ENCODE measurements at places on chromosomes 7 and 10.

DNA sequence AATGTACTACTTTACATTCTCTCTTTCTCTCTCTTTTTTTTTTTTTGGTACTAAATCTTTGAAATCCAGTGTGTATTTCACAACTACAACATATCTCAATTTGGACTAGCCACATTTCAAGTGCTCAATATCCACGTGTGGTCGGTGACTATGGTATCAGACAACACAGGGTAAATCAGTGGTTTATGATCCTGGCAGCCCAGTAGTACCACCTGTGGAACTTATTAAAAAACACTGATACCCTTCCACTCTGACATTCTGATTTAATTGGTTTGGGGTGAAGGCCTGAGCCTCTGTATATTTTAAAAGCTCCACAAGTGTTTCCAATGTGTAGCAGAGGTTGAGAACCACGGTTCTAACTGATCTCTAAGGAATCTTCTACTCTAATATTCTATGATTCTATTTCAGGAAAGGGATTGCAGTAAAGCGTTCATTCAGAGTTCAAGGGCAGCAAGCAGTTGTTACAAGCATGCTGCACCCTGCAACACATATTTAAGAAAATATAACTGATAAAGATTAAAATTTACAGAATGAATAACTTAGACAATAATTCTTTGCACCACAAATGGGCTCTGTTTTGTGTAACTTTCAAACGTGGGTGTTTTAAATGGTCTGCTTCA lies 5.1 kb downstream of the CREB5 start:
- DNase-seq, result no peak

GRCh38 chr10:69492746-69493462 lies 41.6 kb downstream of the TSPAN15 start:
- no peak for DNase-seq

- no peak for DNase-seq
Observed at GRCh38 chr7:24075426-24075810, 208.6 kb upstream of the NPY start.

DNA sequence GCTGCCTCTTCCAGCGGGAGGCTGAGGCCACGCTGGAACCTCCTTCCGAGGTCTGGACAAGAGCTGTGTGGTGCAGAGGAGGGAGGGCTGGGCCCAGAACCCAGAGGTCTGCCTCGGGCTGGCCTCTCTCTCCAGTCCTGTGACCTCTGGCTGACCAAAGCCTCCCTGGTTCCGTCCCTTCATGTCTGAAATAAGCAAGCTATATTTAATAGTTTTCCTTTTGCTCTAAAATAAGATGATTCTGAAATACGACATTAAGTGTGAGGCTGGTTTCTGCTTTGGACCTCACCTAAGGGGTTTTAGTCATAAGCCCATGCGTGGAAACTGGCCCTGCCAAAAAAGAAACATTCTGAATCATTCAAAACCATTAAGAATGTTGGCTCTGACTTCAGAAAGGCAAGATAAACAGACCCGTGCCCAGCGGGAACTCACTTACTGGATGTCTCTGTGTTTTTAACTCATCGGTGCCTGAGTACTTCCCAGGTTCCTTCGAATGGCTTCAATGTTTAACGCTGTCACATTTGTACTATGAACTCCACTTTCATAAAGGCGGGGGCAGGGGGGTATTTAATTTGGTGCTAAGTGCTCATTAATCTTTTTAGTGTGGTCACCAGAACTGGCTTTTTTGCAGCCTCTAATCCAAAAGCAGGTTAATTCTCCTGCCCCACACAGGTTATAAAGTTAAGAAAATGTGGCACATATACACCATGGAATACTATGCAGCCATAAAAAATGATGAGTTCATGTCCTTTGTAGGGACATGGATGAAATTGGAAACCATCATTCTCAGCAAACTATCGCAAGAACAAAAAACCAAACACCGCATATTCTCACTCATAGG lies 157.5 kb upstream of the KLF14 start:
- DNase-seq, result no peak

GRCh38 chr10:80598084-80598798 lies 60.5 kb downstream of the SH2D4B start:
- no peak for DNase-seq

DNA sequence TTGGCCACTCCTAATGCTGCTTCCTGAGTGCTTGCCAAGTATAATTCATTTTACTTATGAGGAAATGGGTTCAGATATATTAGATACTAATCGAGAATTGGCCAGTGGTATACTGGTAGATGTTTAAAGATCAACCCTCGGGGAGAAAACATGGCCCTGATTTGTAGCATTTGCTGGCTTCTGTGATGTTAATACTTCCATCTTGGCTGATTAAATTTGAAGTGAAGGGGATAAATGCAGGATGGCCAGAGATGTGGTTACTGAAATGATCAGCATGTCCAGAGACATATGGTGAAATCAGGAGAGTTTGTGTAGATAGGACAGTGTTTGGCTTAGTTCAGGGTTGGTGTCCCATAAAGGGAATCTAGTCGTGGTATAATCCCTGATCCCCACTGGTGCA lies 11.2 kb downstream of the UBE2D4 start:
- DNase-seq, result no peak

DNA sequence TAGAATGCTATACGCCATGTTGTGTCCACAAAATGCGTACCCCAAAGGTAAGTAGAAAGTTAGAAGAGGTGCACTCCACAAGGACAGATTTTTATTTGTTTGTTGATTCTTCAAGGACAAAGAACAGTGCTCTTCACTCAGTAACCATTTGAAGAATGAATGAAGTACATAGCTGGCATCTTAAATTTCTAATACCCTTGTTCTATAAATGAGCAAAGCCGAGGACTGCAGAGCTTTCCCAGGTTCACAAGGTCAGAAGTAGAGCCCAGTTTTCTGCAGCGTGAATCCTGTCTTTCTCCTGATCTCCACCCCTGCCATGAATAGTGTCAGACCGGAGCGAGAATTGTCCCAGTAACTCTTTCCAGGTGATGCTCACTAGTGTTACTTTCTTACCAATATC lies 9.5 kb downstream of the HECW1 start:
- DNase-seq, result no peak

- DNase-seq, result no peak
Observed at GRCh38 chr10:70578371-70578947, 24.1 kb downstream of the PRF1 start.

- no peak for DNase-seq
Observed at GRCh38 chr7:155980841-155981240, 168.6 kb upstream of the SHH start.

DNA sequence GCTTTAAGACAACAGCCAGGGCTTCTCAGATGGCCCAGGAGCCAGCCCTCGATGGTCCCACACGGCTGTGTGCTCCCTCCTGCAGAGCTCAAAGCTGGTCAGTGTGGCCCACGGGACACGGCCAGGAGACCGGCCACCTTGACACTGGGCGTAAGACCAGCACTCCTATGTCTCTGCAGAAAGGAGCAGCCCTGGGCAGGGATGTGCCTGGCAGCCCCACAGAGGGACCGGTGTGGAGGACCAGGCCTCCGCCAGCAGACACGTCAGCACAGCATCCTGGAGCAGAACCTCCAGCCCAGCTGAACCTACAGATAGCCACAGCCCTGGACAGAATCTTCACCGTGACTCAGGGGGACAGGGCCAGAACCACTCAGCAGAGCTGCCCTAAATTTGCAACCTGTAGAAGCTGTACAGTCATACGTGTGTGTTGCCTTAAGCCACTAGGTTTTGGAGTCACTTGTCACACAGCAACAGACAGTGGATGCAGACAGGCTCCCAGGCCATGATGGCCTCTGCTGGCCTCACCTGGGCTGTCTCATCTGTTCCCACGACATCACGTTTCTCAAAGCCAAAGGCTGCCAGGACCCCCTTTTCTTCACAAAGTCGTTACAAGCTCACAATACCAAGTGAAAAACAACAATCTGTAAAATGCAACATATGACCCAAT lies 132.4 kb downstream of the DIP2C start:
- DNase-seq, result no peak

- DNase-seq, result no peak
Observed at GRCh38 chr7:45278763-45279398, 121.3 kb downstream of the RAMP3 start.

GRCh38 chr7:101173752-101174244 lies 6.3 kb downstream of the NAT16 start:
- DNase-seq, result no peak

DNA sequence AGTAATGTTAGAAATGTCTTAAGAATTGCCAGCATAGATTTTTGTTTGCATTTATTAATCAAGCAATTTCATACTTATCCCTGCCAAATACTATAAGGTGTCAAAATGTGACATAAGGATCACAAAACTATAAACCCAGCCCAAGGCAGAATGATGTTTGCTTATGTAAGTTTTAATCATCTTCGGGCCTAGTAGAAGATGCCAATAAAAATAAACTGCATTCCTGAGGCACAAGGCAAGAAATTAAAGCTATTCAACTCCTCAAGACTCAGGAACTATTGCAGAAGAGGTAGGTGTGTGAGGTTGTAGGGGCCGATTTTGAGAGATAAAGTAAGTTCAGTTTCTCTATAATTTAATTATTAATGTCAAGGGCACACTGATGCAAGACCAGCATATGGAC lies 189.4 kb upstream of the AHR start:
- no peak for DNase-seq

DNA sequence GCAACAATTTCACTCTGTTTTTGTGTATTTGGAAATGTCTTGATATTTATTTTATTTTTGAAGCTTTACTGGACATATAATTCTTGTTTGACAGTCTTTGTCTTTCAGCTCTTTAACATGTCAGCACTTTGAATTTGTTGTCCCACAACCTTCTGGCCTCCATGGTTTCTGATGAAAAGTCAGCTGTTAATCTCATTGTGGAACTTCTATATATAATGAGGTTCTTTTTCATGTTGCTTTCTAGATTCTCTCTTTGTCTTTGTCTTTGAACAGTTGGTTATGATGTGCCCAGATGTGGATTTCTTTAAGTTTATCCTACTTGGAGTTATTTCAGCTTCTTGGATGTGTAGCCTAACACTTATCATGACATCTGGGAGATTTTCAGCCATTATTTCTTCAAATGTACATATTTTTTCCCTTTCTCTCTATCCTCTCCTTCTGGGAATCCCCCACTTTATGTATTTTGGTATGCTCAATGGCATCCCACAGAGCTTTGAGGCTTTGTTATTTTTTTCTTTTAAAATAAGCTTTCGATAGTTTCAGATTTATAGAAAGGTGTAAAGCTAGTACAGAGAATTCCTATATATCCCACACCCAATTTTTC lies 9.5 kb upstream of the LMTK2 start:
- no peak for DNase-seq

DNA sequence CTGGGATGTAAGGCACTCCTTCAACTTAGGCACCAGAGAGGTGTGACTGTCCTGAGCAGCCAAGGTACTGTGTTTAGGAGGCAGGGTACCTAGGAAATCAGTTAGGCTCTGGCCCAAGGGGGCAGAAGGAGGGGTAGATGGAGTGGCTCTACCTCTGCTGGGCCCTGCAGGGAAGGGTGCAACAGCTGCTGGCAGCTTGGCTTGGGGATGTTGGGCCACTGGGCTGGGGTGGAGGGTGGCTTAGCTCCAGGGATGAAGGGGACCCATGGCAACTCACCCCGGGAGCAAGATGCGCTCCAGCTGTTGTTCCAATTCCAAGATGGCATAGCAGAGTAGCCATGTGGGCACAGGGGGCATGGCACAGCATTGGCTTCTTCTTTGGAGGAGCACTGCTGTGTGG lies 42.1 kb downstream of the NEURL1 start:
- DNase-seq, result no peak

GRCh38 chr7:70189776-70190175 lies 591.5 kb downstream of the AUTS2 start:
- DNase-seq, result no peak

DNA sequence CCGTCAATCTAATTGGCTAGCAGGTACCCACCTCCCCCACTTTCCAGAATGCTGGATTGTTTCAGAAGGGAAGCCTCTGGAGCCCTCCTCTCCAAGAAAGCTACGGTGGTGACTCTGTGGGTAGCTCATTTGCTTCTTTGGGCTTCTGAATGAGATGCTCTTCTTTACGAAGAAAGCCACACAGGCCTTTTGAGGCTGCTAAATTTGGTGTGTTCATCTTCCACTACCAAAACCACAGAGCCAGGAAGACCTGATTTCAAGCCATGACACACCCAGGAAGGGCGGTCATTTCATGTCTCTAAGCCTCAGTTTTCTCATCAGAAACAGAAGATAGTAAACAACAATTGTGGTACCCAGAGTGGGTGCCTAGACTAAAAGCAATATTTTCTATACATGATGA lies 901.2 kb downstream of the KCNMA1 start:
- no peak for DNase-seq

GRCh38 chr7:46568420-46569132 lies 647.5 kb upstream of the IGFBP3 start:
- no peak for DNase-seq

DNA sequence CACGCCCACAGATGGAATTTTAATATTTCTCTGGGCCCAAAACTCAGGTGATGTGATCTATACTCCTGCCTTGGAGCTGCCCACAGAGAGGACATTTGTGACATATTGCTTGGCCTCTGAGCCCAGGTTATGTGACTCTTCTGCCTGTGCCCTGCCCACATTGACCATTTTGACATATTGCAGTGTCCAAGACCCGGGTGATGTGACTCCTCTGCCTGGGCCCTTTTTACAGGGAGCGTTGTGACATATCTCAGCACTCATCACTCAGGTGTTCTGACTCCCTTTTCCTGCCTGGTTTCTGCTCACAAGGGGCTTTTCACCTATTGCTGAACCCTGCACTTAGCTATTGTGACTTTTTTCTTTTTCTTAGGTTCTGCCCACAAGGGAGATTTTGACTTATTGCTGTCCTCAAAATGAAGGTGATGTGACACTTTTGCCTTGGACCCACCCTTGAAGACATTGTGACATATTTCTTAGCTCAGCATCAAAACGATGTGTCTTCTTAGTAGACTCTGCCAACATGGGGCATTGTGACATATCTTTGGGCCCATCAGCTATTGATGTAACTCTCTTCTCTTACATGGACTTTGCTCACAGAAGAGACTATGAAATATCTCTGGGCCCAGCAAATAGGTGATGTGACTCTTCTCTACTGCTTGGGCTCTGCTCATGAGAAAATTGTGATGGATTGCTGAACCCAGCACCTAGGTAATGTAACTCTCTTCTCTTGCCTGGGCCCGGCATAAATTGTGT lies 11.0 kb upstream of the ZNF107 start:
- no peak for DNase-seq

All from putamen (tissue), 1 donor.